ENCODE measurements at places on chromosomes 5 and 9.

DNA sequence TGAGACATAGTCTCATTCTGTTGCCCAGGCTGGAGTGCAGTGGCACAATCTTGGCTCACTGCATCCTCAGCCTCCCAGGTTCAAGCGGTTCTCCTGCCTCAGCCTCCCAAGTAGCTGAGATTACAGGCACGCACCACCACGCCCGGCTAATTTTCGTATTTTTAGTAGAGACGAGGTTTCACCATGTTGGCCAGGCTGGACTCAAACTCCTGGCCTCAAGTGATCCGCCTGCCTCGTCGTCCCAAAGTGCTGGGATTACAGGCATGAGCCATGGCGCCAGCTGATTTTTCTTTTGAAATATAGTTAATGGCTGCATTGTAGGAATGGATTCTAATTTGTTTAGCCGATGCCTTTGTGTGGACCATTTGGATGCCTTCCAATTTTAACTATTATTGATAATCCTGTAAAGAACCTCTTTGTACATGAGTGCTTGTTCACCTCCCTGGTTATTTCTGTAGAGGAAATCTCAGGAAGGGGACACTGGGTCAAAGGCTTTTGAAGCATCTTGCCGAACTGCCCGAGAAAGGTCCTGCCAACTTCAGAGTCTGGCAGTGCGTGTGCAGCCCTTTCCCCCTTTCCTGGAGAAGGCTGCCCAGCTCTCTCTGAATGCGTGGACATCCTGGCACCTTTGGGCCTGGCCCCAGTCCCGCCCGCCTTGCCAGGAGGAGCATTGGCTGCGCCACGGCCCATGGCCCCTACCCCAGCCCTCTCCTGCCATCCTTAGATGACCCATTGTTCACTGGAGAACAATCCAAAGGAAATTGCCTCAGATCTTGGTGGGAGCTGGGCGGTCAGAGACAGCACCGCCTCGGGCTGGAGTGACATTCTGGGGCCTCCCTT lies 8.9 kb upstream of the NUP214 start:
- DNase-seq: no peak

DNA sequence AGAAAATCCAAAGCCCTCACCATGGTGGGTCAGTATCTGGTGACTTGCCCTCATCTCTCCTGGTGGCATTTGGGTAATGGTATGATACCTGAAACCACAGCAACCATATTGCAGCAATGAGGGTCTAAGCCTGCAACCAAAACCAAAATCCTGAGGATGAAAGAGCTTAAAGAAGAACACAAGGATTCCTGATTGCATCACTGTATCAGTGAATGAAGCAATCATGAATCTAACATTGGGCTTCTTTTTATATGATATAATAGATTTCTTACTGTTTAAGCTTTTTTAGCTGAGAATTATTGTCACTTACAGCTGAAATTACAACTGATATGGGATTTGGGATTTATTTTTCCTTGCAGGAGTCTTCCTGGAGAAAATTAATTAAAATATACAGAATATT lies 269.9 kb downstream of the MEF2C start:
- no peak for DNase-seq

DNA sequence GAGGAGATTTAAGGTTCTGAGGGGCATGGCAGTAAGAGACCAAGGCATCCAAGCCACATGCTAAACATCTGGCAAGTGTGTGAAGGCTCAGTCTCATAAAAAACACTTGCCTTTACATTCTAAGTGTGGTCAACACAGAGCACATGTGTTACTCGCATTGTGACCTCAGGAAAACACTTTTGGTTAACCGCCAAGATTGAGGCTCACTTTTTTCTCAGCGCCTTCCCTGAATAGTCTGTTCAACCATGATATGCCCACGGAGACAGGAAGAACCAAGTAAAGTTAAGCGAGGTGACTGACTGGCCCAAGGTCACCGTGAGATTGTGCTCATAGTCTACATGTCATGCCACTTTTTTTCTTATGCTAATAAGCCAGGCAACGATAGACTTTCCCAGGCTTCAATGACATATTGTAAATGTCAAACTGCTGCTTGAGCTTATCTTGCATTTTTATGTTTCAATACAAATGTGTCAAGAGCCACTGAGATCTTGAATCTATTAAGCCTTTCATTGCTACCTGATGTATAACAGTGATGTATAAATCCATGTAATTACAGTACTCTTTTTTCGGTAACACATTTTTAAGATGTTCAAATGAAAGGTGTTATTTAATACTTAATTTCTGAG lies 21.1 kb upstream of the IL9 start:
- DNase-seq: no peak

DNA sequence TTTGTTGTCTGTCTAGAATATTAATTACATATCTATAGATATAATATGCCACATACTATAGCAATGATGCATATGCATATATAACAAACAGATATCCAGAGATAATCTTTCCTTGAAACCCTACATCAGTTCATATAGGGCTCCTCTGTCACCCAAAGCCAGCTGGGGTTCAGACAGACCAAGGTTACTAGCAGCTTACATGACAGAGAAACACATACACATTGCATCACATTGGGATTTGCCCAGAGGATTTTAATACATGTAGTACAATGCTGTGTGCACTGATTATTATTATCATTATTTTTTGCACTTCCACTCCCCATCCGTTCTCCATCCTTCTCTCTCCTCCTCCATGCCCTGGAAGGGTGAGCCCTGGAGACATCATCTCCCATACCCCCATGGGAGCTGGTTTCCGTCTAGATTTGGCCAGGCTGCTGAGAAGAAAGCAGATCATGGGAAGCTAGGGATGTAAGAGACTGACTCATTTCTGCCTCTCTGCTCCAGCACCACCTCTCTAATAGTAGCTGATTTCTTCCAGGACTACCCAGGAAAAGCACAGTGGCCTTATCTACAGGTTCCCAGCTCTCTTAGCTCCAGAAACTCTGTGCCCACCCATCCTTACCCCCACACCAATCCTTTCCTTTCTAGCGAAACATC lies 23.3 kb downstream of the FST start:
- DNase-seq: no peak

DNA sequence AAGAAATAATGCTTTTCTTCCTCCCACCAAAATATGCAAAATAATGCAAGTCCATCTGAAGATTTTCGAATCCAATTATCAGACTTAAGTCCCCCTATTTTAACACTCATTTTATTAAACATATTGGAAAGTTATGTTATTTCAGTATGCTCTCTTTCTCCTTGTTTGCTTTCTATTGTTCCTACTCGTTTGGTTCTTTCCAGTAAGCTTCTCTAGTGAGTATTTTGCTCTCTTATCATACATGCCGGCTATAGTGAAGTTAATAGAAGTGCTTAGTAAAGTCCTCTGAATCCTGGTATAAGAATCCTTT lies 517 bp downstream of the ALDH1A1 start:
- no peak for DNase-seq

- DNase-seq: no peak
Observed at GRCh38 chr9:109708451-109708945, 71.5 kb upstream of the PALM2AKAP2 start.

GRCh38 chr9:136865041-136865767 lies 904 bp downstream of the EDF1 start:
- no peak for DNase-seq

GRCh38 chr9:113675475-113675941 lies 200.6 kb upstream of the ZNF618 start:
- DNase-seq: no peak

- DNase-seq: no peak
Observed at GRCh38 chr5:107594253-107595045, 76.3 kb downstream of the EFNA5 start.

GRCh38 chr5:142548739-142549275 lies 137.1 kb downstream of the FGF1 start:
- peak; percentile 6 for DNase-seq

- no peak for DNase-seq
Observed at GRCh38 chr9:125161284-125161918, 18.1 kb upstream of the SCAI start.

DNA sequence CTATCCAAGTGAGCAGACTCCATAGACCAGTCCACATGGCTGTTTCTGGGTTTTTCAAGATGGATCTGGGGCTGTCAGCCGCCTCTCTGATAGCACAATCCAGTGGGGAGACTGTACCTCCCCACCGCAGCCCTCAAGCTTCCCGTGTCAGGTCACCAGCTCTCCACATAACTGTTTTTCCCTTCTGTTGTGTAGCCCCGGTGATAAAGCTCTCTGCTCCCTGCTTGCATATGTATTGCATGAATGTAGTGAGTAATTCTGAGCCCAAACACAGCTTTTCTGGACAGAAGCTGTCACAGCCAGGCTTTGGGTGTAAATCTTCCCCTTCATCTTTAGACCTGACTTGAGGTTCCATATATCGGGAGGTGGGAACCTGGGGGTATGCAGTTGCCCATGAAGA lies 23.1 kb upstream of the CFAP157 start:
- no peak for DNase-seq

DNA sequence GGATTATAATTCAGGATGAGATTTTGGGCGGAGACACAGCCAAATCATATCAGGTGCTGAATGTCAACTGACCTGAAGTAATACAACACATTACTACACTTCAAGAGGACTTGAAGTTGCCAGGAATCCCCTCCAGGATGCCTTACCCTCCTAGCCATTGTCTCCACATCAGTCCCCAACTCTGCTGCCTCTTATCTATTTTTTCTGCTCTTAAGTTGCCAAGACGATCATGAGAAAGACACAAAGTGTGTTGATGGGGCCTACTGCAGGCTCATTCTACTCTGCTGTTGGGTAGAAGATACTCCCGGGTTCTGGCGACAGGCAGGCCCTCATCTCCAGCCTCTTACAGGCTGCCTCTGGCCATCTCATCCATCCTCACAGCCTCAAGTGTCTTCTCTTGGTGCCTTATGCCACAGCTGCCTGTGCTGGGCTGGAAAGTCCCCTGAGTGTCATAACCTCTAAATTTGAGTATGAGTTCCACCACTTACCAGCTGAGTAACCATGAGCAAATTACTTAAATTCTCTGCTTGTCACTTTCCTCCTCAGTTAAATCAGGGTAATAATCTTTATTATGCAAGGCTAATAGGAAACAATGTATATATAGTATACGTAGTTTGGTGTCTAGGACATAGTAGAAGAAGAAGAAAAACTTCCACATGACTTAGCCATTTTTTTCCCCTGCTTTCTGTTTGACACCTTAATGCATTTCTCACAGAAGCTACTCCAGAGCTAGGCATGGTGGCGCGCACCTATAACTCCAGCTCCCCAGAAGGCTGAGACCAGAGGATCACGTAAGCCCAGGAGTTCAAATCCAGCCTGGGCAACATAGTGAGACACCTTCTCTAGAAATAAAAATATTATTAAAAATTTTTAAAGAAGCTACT lies 73.0 kb upstream of the SNX2 start:
- no peak for DNase-seq

GRCh38 chr9:73597771-73598170 lies 446.1 kb downstream of the ANXA1 start:
- no peak for DNase-seq

DNA sequence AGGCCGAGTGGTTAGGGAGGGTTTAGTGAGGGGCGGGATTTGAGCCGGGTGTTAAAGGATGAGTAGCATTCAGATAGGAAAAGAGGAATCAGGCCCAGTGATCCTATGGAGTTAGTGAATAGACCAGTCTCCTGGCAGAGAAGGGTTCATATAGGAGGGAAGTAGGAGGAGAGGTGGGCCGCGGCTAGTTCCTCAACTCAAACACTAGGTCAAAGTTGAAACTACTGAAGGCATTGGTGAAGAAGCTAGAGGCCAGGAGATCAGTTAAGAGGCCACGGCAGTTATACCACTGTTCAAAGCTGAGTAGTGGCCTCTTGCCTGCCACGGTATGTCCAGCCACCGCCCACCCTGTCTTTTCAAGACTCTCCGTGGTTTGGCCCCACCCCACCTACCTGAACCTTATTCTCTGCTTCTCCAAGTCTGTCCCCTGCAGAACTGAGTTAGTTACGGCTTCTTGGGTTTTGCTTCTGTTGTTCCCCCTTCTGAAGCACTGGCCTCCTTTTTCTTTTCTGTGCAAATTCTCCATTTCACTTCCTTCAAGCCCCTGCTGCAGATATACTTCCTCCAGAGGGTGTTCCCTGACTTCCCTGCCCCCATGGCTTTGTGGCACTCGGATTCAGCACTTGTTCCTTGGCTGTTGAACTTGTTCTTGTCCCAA lies 1.8 kb downstream of the ZBTB34 start:
- DNase-seq: no peak

DNA sequence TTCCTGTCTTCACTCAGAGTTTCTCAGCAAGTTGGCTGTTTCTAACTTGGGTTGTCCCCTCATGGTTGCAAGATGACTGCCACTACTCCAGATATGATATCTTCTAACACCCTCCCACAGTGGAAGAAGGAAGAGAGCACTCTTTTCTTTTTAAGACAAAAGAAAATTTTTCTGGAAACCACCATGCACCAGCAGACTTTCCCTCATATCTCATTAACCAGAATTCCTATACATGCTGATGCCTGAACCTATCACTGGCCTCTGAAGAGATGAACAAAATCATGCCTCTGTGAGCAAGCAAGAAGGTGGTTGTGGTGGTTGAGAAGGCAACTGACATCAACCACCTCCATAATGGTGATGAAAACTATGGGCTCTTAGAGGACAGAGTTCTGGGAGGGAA lies 56.8 kb downstream of the FEM1C start:
- no peak for DNase-seq

DNA sequence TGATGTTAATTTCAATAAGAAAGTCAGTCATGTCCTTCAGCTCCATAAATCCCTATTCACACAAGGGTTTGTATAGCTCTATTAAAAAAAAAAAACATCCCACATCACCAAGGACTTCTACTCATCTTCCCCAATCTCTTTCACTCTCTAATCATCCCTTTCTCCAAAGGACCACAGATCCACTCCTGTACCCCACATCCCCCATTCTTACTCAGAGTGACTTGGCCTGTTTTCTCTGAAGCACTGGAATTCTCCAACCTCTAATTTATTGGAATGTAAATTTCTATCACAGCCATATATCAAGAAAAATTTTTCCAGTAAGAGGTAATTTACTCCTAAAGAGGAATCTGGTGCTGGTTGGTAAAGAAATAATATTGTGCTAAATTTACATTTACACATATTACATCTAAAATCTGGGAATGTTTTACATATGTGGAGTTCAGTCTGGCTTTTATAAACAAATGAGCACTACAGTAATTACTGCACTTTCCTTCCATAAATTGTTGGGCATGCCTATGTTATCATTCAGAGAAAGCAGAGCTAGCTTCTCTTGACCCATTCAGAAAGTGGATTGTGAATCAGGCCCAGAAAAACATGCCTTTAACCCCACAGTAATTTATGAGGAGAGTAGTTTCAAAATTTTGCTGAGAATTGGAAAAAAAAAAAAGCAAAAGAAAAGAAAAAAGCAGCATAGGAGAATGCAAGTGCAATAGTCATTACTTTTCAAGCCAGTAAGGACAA lies 399.5 kb upstream of the TNC start:
- no peak for DNase-seq

GRCh38 chr9:83342731-83343130 lies 195.5 kb downstream of the FRMD3 start:
- no peak for DNase-seq

DNA sequence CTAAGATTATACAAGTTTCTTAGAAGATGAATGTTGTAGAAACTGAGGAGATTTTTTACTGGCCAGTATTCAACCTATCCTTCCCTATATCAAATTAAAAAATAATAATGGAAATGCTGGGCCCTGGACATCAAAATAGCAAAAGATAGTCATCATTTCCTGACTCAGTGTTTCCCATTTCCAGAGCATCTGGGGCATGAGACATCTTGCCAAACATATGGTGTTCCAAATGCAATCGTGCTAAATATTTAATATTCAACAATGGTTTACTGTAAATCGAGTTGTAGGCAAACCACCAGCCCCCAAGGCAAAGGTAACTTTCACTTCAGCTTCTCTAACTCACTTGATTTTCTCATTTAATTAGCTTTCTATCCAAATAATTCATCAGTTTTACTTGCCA lies 152.9 kb downstream of the FRMD3 start:
- DNase-seq: no peak

- no peak for DNase-seq
Observed at GRCh38 chr9:83012168-83012921, 50.6 kb downstream of the RASEF start.
